GM23248 (cell line): ENCODE measurements at places on chromosomes 5 and 9. TPM values are rescaled to one million over a fixed set of nuclear protein-coding genes. Genes with fewer than 3 reads are reported as not detected.

DNA sequence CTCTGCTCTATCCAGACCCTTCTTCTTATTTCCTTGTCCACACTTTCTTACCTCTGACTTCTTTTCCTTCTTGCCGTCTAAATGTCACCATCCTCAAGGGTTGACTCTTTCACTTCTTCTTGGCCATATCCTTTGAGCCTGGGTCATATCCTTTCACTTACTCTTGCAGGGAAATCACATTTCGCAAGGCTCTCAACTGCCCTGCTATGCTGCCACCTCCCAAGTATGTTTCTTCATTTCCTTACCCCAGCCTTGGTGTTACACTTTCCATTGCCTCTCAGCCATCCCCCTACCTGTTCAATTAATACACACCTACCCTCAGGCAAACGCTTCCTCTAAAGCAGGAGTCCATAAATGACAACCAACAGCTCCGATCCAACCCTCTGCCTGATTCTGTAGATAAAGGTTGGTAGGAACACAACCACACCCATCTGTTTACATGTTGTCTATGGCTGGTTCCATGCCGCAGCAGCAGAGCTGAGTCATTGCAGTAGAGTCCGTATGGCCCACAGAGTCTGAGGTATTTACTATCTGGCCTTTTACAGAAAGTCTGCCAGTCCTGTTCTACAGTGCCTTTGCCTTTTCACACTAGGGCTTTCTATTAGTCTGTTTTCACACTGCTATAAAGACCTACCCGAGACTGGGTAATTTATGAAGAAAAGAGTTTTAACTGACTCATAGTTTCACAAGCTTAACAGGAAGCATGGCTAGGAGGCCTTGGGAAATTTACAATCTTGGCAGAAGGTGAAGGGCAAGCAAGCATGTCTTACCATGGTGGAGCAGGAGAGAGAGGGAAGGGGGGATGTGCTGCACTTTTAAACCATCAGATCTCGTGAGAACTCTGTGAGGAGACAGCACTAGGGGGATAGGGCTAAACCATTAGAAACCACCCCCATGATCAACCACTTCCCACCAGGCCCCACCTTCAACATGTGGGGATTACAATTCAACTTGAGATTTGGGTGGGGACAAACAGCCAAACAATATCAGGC is 97.9 kb downstream of the SV2C start:
- no peaks in the 10 kb centered on the region for H3K36me3 ChIP-seq
- no peak overlapping the region for H3K4me3 ChIP-seq
- H3K27me3 ChIP-seq: 0 out of 2 replicates have a peak, but pooled peaks cover 5% of the 10 kb centered on the region
- H3K27ac ChIP-seq: no peak overlapping the region
- H3K4me1 ChIP-seq: no peaks in the 10 kb centered on the region

DNA sequence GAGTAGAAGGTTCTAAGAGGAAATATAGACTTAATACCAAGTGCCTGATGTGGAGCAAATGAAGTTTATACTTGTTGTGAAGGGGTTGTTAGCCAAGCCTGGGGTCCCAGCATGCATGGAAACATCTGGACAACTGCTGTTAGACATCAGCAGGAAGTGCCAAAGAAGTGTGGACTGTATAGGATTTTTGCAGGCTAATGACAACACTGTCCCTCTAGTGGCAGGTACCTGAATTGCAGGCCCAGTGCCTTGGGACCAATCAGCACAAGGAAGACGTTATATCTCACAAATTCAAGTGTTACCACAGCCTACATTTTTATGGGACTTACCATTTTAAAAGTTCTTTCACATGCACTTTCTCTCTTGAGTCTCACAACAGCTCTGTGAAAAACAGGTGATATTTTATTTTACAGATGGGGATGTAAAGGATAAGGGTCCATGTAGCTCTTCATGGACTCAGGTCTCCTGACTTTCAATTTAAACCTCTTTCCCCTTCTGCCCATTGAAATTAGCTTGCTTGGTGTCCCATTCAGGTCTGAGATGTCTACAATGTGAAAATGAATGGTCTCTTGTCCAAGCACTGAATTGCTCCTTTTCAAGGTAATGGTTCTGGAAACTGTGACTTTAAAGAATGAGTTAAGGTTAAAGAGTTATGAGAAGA is 89.0 kb upstream of the MAP1B start:
- DNase-seq: peak; percentile 26
- no peaks in the 10 kb centered on the region for H3K36me3 ChIP-seq
- H3K27ac ChIP-seq: no peak overlapping the region
- no peak overlapping the region for H3K4me3 ChIP-seq

- H3K4me3 ChIP-seq: no peak overlapping the region
- no peak for DNase-seq
- no peaks in the 10 kb centered on the region for H3K4me1 ChIP-seq
- peaks cover 17% of the 10 kb centered on the region; the same call in 1 of the 2 replicates for H3K27me3 ChIP-seq
These were observed 14.2 kb downstream of the CCNJL start for GRCh38 chr5:160298189-160298588.

- H3K36me3 ChIP-seq: no peaks in the 10 kb centered on the region
- H3K27ac ChIP-seq: no peak overlapping the region
- H3K4me3 ChIP-seq: no peak overlapping the region
- DNase-seq: no peak
- no peaks in the 10 kb centered on the region for H3K27me3 ChIP-seq
- no peaks in the 10 kb centered on the region for H3K4me1 ChIP-seq
These were observed 92.3 kb downstream of the CAAP1 start for GRCh38 chr9:26800322-26800721.

DNA sequence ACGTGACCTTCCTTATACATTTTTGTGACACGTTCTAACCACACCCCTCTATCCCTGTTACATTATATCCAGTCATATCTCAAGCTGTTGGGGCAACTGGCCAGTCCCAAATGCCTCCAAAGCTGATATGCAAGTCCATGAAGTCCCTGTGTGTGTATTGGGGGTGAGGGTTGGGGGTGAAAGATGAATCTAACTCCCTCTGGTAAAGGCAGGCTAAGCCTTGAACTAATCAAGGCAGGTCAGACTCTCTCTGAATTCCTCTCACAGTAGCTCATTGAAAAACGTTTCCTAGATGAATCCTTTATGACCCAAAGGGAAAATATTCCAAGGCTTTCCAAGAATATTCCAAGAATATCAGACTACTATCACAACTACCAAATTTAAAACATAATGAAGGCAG is 174.4 kb downstream of the MUSK start:
- peaks cover 17% of the 10 kb centered on the region for H3K4me1 ChIP-seq
- peak; percentile 46 for DNase-seq
- H3K4me3 ChIP-seq: no peak overlapping the region
- H3K36me3 ChIP-seq: no peaks in the 10 kb centered on the region
- H3K27ac ChIP-seq: no peak overlapping the region

DNA sequence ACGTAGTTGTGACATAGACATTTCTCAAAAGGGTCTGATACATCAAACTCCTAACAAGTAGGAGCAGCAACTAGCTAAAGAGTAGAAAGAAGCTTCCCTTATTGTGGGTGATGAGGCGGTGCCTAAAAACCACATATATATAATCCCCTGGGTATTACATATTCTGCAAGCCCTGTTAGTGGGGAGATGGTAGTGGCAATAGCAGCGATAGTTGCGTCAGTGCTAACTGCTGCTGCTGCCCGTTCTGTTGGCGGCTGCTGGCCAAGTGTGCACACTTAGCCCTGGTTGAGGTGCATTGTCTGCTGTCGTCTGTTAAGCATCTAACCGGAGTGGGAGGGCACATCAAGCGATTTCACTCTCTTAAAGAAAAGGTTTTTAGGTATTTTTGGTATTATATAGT is 35.8 kb downstream of the VLDLR start:
- no peak overlapping the region for H3K4me3 ChIP-seq
- H3K27ac ChIP-seq: no peak overlapping the region
- H3K36me3 ChIP-seq: peaks cover 19% of the 10 kb centered on the region
- H3K4me1 ChIP-seq: peaks cover 35% of the 10 kb centered on the region

GRCh38 chr5:143118222-143118621 is 285.3 kb downstream of the NR3C1 start:
- no peaks in the 10 kb centered on the region for H3K36me3 ChIP-seq
- H3K4me1 ChIP-seq: no peaks in the 10 kb centered on the region
- no peak overlapping the region for H3K4me3 ChIP-seq
- H3K27me3 ChIP-seq: no peaks in the 10 kb centered on the region
- DNase-seq: no peak

- no peaks in the 10 kb centered on the region for H3K36me3 ChIP-seq
- no peak for DNase-seq
- no peak overlapping the region for H3K4me3 ChIP-seq
- H3K27me3 ChIP-seq: no peaks in the 10 kb centered on the region
These were observed 419.9 kb upstream of the CDH9 start for GRCh38 chr5:27458287-27458686.

The FAM78A gene
- total RNA-seq: 0.38 and 1.1 TPM in 2 replicates

- H3K4me1 ChIP-seq: peaks cover 66% of the 10 kb centered on the region
- H3K36me3 ChIP-seq: no peaks in the 10 kb centered on the region
- H3K4me3 ChIP-seq: peak overlapping the region; percentile 38
These were observed 41.5 kb downstream of the SH3PXD2B start for GRCh38 chr5:172412724-172413286.

- peaks cover 27% of the 10 kb centered on the region for H3K4me1 ChIP-seq
- H3K36me3 ChIP-seq: no peaks in the 10 kb centered on the region
- no peak for DNase-seq
- no peaks in the 10 kb centered on the region for H3K27me3 ChIP-seq
- H3K27ac ChIP-seq: no peak overlapping the region
These were observed 21.6 kb downstream of the RAPGEF6 start for GRCh38 chr5:131613423-131613822.

GRCh38 chr5:94385767-94386166 is 232.6 kb downstream of the KIAA0825 start:
- no peaks in the 10 kb centered on the region for H3K36me3 ChIP-seq
- H3K27me3 ChIP-seq: no peaks in the 10 kb centered on the region
- no peak overlapping the region for H3K27ac ChIP-seq
- no peak overlapping the region for H3K4me3 ChIP-seq
- DNase-seq: no peak

DNA sequence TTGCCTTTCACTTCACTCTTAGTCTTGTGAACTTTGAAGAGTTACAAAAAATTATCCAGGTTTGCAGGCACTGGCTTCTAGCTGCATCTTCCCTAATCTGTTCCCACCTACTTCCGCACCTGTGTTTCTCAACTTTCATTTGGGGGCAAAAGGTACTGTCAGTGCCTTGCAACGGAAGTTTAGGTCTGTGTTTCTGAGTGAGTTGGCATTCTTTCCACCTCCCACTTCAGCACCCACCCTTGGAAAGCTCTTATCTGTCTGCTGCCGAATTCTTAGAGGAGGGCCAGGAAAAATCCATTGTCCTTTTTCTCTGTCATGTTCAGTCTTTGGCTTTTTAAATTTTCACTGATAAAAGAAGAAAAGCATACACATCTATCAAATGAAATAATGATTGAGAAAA is 89.7 kb upstream of the RASGRF2 start:
- no peak overlapping the region for H3K4me3 ChIP-seq
- H3K27ac ChIP-seq: no peak overlapping the region
- H3K27me3 ChIP-seq: no peaks in the 10 kb centered on the region
- peaks cover 6% of the 10 kb centered on the region; the same call in 1 of the 2 replicates for H3K36me3 ChIP-seq
- no peak for DNase-seq

DNA sequence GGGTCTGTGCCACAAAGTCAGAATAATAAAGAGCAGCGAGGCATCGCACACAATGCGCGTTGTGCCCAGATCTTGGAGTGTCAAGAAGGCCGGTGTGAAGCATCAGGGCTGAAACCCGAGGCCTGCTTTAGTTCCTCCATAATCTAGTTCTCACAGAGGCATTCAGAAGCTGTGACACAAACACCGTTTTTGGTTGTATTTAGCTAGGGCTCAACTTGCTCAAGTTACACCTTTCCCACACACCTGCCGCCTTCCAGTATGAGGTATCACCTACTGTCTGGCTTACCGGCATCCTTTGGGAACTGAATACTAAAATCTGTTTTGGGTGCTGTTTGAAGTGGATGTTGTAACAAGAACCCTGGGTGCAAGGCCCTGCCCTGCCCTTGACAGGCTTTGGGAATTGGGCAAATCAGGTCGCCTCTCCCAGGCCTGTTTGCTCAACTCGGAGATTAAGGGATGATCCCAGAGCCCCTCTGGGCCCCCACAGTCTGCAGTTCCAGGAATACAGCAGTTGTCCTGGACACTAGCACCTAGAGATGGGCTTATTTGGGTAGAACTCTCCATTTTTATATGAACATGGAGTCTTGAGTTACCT is 27.0 kb downstream of the SLC25A25 start:
- peak overlapping the region; percentile 21; the same call in 1 of the 2 replicates for H3K4me3 ChIP-seq
- H3K4me1 ChIP-seq: peaks cover 45% of the 10 kb centered on the region
- no peaks in the 10 kb centered on the region for H3K36me3 ChIP-seq
- no peak for DNase-seq
- peak overlapping the region; percentile 98 for H3K27ac ChIP-seq

DNA sequence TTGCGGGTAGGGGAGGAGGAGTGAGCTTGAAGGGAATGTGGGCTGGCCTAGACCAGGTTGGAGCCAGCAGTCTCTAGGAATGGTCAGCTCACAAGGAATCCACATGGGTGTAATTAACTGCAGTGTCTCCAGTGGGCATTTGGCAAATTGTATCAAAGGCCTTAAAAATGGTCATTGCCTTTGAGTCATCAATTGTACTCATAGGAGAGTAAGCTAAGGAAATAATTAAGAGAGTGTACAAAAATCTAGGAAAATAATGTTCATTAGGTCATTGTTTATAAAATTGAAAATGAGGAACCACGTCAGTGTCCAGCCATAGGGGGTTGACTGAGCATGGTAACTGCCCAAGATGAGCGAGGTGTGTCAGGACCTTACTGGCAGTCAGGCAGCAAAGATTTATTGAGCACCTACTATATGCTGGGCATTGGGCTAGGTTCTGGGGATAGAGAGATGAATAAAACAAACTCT is 29.8 kb upstream of the RPL26L1 start:
- no peak overlapping the region for H3K4me3 ChIP-seq
- no peaks in the 10 kb centered on the region for H3K36me3 ChIP-seq
- no peaks in the 10 kb centered on the region for H3K27me3 ChIP-seq
- peaks cover 42% of the 10 kb centered on the region for H3K4me1 ChIP-seq

DNA sequence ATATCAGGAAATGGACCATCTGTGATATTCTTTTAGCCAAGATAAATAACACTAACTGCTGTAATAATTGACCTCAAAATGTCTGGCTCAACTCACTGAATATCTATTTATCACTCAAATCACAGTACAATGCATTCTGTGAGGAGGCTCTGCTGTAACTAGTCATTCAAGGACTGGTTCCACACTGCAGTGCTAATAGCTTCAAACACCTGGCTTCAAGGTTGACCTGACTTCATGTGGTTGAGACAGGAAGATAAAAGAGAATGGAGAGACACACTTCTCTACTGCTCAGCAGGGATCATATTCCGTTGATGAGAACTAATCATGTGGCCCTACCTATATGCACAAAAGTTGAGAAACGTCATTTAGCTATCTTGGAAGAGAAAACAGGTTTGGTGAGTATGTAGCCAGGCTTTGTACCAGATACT is 3.4 kb upstream of the RHOBTB3 start:
- H3K4me3 ChIP-seq: no peak overlapping the region
- H3K27me3 ChIP-seq: no peaks in the 10 kb centered on the region
- peaks cover 76% of the 10 kb centered on the region for H3K4me1 ChIP-seq
- no peaks in the 10 kb centered on the region for H3K36me3 ChIP-seq
- H3K27ac ChIP-seq: peak overlapping the region; percentile 68; the same call in 1 of the 2 replicates
- DNase-seq: peak; percentile 22

The SH3PXD2B gene
- total RNA-seq: 19.8 and 20.7 TPM in 2 replicates

The C9orf50 gene
- 0.32 TPM in 1 of 2 replicates, not detected in the other for total RNA-seq

- H3K27me3 ChIP-seq: no peaks in the 10 kb centered on the region
- H3K27ac ChIP-seq: no peak overlapping the region
- H3K36me3 ChIP-seq: no peaks in the 10 kb centered on the region; the same call in 1 of the 2 replicates
- peak; percentile 45 for DNase-seq
- peak overlapping the region; percentile 81 for H3K4me3 ChIP-seq
These were observed 2.1 kb downstream of the CHSY3 start for GRCh38 chr5:129906177-129906887.
